ENCODE measurements at places on chromosomes 4 and X.

- no peak for DNase-seq
Observed at GRCh38 chr4:85402371-85402770, 72.6 kb upstream of the ARHGAP24 start.

- no peak for DNase-seq
Observed at GRCh38 chr4:74674750-74675149, 119.6 kb downstream of the BTC start.

GRCh38 chrX:10554612-10555270 lies 65.6 kb downstream of the MID1 start:
- DNase-seq, result no peak

DNA sequence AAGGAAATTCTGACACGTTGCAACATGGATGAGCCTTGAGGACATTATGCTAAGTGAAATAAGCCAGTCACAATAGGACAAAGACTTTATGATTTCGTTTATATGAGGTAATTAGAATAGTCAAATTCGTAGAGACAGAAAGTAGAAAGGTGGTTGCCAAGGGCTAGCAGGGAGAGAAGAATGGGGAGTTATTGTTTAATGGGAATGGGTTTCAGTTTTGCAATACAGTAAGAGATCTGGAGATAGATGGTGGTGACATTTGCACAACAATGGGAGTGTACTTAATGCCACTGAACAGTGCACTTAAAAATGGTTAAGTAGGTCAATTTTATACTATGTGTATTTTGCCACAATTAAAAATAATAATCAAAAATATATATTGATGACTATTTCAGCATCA lies 43.4 kb upstream of the TMEM154 start:
- DNase-seq, result no peak

- DNase-seq, result peak; percentile 75
Observed at GRCh38 chr4:1628892-1629698, 55.0 kb downstream of the FAM53A start.

GRCh38 chr4:70603856-70604255 lies 11.8 kb downstream of the AMBN start:
- DNase-seq, result no peak

GRCh38 chrX:149848855-149849254 lies 32.1 kb upstream of the MAGEA8 start:
- no peak for DNase-seq

DNA sequence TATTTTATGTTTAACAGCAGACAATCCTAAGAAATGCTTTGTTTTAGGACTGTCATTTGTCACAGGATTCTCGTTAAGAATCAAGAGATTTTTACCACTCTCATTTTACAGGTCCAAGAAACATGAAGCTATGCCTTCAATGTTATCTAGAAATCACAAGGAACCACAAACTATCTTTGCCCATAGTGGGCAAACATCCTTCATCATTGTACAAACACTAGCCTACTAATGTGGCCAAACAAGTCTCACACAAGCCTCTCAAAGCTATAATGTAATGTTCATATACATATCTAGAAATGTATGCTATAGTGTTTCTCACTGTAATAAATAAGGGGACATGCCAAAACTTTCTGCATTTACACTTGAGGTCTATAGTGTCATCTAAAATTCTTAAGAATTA lies 26.8 kb downstream of the ZMAT1 start:
- DNase-seq, result no peak

DNA sequence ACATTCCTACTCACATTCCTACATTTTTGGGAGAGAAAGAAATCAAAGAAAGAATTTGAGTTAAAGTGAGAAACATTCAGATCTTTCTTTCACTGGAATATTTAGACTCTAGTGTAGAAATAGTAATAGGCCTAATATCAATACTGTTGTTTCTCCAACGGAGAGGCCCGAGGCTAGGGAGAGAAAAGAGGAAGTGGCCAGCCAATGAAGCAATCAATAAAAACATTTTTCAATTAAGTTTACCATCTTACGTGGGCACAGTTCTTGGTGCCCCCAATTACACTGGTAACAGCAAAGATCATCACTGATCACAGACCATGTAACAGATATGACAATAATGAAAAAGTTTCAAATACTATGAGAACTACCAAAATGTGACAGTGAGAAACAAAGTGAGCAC lies 281.4 kb downstream of the GPM6A start:
- no peak for DNase-seq

DNA sequence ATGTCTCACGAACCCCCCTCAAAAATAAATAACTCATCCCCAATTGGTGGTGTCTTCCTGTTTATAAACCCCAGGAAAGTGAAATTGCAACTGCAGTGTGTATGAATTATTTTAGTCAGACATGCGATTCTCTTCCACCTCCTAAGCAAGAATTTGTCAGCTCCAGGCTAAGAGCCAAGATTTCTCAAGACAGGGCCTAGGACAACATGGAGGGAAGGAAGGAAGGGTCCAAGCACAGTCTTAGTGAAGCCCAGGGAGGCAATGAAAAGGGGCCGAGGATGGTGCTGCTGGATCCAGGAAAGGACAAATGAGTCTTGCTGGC lies 20.0 kb downstream of the SH3KBP1 start:
- no peak for DNase-seq

DNA sequence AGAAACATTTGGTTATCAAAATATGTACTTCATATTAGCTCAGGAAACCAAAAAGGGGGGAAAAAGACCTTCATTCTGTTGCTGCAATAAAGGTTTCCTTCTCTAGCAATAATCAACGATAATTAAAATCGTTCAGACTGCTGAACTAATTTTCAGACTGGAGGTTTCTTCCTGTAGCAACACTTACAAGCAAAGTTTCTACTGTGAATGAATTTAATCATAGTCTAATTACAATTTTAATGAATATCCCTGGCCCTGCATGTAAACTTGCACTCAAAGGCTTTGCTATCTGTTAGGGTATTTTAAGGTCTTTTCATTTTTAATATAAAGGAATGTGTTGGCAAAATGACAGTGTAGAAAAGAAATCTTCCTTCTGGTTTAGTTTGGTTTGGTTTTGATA lies 265.2 kb downstream of the QDPR start:
- DNase-seq, result no peak

GRCh38 chr4:85778632-85779131 lies 303.7 kb downstream of the ARHGAP24 start:
- DNase-seq, result no peak

DNA sequence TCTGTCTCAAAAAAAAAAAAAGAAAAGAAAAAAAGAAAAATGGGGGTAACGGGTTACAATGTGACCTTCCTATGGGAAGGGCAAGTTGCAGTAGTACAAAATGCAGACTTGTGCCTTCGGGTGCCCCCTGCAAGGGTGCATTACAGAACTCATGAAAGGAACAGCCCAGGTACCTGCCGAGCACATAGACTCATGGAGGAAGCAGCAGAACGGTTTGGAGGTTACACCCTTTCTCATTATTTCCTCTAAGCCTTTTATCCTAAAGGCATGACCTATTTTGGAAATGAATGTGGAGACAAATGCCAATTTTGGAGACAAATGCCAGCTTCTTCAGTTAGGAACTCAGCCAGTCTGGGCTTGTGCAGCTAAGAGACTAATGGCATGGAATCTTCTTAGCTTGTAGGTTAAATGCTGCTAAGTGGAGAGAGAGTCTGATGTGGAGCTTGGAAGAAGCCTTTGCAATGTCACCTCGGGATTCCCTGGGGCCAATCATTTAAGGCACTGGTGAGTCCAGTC lies 44.1 kb upstream of the PRKX start:
- no peak for DNase-seq

DNA sequence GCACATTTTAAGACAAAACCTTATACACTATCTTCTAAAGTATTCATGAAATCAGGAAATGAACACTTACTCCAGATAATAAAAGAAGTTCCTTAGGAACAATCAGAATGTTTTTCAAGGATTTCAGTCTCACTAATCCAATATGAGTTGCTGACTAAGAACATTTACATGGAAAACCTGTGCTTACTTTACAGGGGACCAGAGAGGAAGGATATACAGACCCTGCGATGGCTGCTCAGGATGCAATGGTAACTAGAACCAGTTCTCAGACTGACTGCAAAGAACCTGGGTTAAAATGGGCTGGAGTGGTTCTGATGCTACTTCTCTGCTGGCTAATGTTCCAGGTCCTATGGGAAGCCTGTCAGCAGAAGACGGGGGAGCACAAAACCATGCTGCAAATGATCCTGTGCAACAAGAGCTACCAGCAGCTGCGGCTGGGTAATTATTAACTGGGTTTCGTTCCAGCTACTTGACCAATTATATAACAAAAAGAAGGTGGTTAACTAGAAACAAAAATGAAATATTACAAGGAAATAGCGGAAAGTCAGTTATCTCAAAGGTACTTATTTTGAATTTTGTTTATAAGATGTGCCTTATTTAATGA lies 85.3 kb downstream of the ANXA10 start:
- no peak for DNase-seq

DNA sequence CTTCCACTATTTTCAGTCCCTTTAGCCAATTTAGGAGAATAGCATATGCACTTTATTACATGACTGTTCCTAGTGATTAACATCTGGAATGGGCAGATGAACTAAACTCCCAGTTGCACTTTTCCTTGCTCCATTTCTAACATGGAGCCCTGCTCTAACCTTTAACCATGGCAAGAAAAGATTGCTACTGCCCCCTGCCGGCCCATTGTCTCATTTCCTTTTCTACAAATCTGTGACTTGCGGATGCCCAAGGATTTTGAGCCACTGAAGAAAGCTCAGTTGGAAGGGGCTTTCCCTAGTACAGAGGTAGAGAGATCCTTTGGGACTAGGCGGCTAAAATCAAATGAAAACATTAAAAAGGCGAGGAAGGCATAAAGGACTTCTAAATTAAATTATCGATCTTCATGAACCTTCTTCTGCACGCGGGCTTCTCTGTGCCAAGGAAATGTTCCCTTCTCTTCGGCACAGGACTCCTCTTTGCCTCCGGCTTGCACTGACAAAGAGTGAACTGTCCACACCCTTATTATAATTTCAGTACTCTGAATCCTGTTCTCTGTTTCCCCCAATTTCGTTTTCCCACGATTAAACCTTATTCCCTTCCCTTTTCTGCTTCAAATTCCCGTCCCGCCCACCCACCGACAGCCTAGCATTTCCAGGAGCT lies 577 bp upstream of the GLRA2 start:
- DNase-seq, result peak; percentile 10

- DNase-seq, result no peak
Observed at GRCh38 chr4:154603033-154603943, 9.2 kb downstream of the FGG start.

GRCh38 chrX:71912156-71912555 lies 1.5 kb downstream of the NHSL2 start:
- DNase-seq, result no peak

DNA sequence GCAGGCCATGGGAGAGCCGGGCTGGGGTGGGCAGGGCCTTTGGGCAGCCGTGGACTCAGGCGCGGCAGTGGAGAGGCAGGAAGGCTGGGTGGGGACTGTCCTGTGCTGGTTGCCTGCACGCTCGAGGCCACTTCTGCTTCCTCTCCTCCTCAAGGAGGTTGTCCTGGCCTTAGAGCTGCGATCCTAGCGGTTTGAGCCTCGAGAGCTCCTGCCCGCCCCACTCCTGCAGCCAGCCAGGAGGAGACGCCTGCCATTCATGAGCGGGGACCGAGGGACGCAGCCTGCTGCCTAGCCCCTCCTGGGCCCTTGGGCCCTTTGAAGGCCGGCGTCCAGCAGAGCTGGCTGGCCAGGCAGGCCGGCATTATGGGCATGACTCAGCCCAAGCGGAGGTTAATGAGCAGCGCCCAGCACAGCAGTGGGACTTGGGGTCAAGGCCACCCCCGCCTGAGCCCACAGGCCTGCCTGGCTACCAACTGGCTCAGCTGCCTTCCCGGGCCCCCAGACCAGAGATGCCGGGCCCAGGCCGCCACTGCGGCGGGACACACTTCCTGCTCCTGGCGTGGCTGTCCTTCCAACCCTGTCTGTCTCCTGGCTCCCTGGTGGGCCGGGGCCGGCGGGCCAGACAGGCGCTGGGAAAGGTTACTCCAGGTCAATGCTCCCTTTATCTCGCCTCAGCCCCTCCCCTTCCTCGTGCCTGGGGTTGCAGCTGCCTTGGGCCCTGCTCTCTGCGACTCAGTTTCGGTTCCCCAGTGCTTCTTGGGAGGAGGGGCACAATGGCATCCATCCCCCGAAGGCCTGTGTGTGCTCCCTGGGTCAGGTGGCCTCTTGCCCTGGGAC lies 1.8 kb downstream of the ABCD1 start:
- DNase-seq, result peak; percentile 38

DNA sequence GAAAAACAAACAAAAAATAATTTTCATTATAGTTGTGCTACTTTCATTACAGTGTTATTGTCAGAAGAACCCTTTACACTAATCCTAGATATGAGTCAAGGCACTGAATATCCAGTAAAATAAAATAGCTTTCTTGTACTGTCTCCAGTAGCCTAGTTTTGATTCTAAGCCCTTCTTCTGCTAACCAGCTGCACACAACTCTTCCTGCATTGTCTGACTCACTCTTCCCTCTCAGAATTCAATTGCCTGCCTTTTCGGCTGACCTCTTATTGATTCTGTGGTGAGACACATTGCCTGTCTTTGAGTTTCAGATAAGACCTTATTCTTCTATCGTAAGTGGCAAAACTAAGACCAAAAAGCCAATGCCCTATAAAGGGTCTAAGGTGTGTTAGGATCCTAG lies 26.7 kb upstream of the PCDH18 start:
- DNase-seq, result no peak

- DNase-seq, result no peak
Observed at GRCh38 chrX:16664626-16665025, 14.7 kb downstream of the S100G start.

DNA sequence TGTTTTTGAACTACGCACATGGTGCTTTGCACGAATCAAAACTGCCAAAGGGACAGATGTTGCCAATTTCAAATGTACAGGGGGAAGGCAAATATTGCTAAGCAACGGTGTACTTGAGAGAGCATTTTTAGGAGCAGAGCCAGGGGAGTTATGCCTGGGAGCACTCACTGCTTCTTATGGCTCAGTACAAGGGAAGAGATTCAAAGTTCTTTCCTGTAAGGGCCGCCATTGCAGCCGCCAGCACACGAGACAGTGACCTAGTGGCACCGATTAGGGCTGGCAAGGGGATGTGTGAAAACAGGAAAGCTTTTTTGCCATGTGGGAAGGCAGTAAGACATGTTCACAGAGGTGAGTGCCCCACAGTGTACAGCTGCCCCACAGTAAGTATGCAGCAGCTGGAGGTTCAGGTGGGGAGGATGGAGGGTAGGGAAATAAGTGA lies 133.8 kb downstream of the AFF1 start:
- DNase-seq, result no peak

DNA sequence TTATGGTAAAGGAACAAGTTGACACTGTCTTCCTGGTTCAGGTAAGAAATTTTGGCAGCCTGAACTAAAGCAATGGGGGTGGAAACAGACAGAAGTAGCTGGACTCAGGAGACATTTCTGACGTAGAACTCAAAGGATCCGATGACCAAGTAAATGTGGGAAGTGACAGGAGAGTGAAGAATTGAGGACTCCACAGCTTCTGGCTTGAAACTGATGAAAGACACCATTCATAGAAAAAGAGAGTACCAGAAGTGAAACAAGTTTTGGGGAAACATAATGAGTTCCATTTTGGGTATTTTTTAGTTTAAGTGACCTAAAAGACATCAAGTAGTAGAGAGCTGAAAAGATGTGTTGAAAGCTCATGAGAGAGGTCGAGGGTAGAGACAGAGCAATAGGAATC lies 5.7 kb downstream of the FAM120C start:
- no peak for DNase-seq

Measured in urothelium cell line (cell line).